ENCODE measurements at places on chromosomes 1 and 21.

DNA sequence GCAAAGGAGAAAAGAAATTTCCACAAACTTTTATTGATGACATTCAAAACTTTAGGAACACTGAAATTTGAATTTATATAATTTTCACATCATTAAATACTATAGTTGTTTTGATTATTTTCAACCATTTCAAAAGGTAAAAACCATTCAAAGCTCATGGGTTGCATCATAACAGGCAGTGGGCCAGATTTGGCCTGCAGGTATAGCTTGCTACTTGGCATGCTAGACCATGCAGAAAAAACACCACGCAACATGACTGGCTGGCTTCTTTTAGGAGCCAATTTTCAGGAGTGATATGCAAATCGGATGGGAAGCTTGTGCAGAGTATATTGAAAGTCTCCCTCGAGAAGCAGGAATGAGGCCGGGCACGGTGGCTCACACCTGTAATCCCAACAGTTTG lies 144.8 kb downstream of the GLUL start:
- no peak for DNase-seq

DNA sequence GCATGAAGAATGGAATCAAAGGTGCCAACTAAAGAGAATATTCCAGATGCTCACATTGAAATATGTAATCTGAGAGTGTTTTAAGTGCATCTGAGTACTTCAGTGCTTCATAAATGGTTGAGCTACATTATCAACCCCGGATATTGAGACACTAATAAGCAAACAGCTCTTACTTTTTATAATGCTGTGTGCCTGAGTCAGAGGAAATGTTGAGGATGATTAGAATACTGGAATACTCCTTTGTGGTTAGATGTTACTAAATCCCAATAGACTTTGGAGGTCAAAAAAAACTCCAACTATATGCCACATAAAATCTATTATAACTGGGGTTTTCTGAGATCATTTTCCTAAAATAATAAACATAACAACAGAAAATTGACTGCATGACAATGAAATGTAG lies 12.5 kb upstream of the KCNA3 start:
- DNase-seq = no peak

DNA sequence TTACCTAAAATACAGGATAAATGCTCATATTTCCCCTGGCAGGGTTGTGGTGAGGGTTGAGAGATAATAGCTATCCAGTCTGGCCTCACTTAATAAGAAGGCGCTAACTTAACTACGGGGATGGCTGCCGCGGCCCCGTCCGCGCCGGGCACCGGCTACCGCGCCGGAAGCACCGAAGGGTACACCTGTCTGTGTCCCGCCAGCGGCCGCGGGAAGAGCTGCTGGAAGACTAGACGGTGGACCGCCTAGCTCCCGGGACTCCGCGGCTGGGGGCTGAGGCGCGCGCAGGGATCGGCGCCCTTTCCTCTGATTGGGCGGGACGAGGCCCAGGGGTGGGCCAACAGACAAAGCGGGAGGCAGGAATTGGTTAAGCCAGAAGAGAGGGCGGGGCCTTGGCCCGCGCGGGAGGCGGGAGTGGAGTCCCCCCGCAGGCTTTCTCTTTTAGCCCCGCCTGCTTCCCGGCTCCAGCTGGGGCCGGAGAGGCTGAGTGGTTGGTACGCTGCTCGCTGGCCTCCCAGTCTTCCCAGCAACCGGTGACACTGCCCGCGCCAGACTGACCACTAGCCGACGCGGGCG lies at the start of gene ZNF672:
Gene ZNF672, plus strand, starts transcription at position 444 of the 576 bp plus-strand sequence. CDS start 9,051 bp downstream, outside the sequence.
- DNase-seq = peak; percentile 88

DNA sequence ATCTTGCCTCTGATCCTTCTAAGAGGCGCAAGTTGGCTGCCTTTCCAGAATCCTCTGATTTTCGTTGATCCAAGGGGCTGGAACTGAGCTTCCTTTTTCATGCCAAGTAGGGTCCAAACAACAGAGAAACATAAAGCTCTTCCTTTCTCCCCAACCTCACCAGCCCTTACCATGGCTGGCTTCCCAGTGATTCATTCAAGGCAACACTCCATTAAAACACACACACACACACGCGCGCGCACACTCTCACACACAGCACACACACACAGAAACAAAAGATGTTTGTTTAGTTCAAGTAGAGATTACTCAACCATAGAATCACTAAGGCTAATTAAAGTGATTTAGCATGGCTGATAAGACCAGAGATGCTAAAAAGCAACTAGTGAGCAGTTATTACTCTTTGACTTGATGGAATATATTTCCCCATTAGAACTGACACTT lies 13.0 kb upstream of the GUCA2A start:
- DNase-seq = no peak

DNA sequence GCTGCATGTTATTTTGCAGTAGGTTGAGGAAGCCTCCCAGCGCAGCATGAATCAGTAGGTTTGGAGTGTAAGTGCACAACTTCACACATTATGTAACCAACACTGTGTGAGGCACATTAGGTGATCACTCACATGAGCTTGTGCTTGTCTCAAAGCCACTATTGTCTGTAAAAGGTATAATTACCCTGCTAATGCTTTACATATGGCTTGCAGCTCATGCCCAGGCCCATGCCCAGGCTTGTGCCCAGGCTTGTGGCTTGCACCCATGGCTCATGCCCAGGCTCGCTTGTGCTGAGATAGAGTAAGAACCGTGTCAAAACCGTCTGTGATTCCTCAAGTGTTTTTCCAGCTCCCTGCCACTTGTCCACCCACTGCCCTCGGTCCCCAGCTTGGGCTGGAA lies 596.3 kb downstream of the LTN1 start:
- no peak for DNase-seq

- DNase-seq = no peak
Measured at GRCh38 chr1:44411861-44412260, 6.8 kb downstream of the RNF220 start.
